ENCODE measurements at places on chromosomes 3 and 15.

DNA sequence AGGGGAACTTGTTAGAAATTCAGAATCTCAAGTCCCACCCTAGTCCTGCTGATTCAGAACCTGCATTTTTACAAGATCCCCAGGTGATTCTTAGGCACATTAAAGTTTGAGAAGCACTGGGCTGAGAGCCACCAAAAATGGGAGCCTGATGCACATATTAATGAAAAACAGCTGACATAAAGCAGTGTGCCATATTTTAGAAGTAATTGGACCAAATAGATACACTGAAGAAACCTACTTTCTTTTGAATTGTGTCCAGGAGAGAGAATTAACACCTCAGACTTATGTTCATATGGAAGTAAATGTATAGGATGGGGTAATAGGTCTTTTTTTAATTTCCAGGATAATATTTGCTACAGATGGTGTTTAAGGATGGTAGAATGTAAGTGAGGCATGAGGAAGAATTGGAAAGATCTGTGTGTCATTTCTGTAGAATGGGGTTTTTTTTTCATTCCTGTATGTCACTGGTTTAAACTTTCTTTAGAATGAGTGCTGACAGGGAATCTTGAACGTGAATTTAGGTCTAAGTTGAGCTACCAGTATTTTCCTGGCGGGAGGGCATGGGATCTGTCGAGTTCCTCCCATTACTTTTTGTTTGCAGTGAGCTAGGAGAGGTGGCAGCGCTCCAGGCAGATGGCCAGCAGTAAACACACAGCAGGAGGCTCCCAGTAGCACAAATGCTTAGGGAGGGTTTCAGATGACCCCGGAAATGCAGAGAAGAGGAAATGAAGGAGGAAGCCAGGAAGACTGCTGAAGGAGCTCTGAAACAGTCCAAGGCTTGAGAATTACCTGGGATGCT is 185.6 kb downstream of the PLCL2 start:
- DNase-seq, result no peak

GRCh38 chr3:12143949-12144504 is 14.7 kb downstream of the TIMP4 start:
- DNase-seq, result no peak

- no peak for DNase-seq
Observed at GRCh38 chr15:97708252-97708651, 252.3 kb upstream of the ARRDC4 start.

DNA sequence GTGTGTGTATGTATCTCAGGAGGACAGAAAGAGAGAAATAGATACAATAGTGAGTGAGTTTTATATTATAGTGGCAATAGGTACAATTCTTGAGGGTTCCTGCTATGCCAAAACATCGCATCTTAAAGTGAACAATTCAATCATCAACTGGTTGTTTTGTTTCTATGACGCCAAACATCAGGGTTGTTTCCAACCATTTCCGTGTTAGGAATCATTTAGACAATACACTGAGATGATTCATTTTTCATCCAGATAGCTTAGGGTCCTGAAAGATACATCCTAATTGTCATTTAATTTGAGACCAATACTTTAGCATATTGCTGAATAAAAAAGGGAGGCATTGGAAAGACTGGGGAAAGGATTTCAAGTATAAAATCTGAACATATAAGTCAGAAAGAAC is 472.2 kb downstream of the MCTP2 start:
- no peak for DNase-seq

GRCh38 chr3:144151983-144152382 is 180.4 kb downstream of the DIPK2A start:
- DNase-seq, result no peak

- DNase-seq, result no peak
Observed at GRCh38 chr3:20406611-20407011, 220.6 kb upstream of the SGO1 start.

DNA sequence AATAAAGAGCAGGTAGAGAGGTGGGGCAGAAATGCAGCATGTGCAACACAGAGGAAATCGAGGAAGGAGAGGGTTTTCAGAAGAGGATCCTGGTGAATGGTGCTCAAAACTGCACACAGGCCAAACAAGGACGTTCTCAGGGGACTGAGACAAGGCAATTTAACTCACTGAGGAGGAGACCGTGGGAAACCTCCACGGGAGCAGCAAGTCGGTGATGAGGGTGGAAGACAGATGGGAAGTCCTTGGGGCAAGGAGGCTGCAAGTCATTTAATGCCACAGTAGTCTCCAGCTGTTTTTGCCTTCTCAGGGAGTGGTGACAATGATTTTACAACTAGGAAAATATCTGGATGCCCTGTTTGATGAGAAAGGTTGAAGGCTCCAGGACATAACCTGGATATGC is 11.5 kb upstream of the PDIA5 start:
- no peak for DNase-seq

DNA sequence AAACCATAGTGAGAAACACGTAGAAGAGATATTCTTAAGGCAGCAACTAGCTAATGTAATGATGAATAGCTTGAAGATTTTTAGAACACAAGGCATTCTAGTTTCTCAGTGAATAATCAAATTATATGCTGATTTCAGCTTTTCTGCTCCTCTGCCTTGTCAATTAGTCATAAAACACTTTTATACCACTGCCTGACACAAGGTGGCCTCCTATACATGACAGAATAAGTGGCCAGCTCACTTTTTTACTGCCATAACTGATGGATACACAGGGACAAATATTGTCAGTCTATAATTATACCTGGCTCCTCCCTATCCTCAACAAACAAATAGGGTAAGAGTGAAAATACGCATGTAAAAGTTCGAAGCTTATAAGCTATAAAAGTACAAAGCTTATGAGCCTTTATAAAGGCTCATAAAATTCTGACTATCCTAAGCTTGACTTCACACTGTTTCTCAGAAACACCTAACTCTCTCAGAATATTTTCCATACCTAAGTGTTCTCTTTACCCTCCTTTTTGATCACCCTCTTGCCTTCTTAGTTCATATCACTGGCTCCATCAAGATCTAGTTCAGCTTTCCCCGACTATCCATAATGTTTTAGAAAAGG is 81.6 kb downstream of the HERC1 start:
- no peak for DNase-seq

DNA sequence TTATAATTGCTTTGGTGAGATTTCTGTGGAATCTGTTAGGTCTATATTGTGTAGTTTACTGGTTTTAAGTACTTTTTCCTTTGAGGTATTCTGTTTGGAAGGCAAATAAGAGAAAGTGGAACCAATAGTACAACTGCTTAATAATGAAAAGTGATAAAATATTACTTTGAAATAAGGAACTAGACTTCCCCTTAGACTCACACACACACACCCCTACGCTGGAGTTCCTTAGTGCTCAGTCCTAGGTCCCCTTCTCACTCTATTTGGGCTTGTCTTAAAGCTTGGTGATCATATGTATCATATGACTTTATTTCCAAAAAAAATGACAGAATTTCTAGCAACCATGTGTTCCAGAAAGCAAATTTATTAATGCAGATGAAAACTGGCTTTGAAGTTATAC is 494.0 kb upstream of the TGFBR2 start:
- DNase-seq, result no peak

GRCh38 chr3:134976948-134977347 is 181.9 kb downstream of the EPHB1 start:
- DNase-seq, result no peak

GRCh38 chr15:101258238-101259144 is 6.6 kb upstream of the CHSY1 start:
- peak; percentile 40 for DNase-seq

- DNase-seq, result no peak
Observed at GRCh38 chr3:195921334-195921791, 13.0 kb upstream of the TNK2 start.

GRCh38 chr3:15794842-15795650 is 2.7 kb downstream of the ANKRD28 start:
- no peak for DNase-seq

- no peak for DNase-seq
Observed at GRCh38 chr3:151347432-151347831, 18.1 kb upstream of the P2RY13 start.

GRCh38 chr15:37767841-37768455 is 166.5 kb upstream of the TMCO5A start:
- no peak for DNase-seq

DNA sequence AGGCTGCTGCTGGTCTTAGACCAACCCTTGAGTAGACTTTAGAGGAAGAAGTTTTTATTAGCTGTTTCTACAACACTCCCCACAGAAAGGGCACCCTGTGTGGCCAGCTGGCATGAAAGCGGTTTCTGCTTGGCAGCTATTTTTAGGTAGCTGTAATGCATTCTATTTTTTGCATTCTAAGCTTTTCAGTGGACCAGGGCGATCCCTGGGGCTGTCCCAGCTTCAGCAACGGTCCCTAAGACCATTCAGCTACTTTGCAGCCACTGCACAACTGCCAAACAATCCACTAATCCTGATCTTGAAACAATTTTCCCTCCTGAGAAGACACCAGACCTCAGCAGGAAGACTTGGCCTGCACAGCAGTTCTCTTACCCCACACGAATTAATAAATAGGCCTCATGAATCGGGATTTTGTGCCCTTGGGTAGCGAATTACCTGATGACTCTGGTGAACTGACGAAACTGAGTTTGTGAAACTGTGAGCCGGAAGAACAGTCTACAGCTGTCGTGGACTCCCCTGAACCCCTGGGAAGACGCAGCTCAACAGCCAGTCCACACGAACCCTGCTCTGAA is 14.6 kb upstream of the TFRC start:
- no peak for DNase-seq

GRCh38 chr3:39350714-39351113 is 21.2 kb downstream of the CCR8 start:
- DNase-seq, result no peak

DNA sequence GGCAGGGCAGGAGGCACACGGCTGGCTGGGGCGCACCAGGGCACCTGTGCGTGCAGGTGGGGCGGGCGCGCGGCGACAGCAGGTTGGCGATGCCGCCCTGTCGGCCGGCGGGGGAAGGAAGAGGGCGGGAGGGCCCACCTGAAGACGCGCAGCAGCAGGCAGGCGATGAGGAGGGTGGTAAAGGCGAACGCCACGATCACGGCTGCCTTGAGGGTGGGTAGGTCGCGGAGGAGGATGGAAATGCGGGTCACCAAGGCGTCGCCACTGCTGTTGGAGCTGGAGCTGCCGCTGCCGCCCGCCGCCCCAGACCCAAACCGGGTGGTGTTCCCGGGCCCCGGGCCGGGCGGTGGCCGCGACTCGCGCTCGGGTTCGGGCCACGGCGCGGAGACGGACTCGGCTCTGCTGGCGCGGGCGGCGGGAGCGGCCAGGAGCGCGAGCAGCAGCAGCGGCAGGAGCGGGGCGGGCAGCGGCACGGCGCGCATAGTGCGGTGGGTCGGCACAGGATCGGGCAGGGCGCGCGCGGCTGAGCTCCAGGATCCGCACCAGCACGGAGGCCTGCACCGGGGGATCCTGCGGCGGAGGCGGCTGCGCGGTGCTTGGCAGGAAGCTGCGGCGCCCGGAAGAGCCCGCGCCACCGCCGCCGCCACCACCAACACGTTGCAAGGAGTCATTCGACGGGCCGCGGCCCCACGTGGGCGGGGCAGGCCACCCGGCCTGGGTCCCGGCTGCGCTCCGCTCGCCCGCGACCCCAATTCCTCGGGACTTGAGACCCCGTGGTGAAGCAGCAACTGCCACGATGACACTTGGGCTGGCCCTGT is at the start of gene FAM174B:
Gene FAM174B, minus strand, starts transcription at position 598 of the 818 bp plus-strand sequence.
- no peak for DNase-seq

GRCh38 chr15:59174151-59174834 is 32.4 kb upstream of the LDHAL6B start:
- DNase-seq, result no peak

- DNase-seq, result peak; percentile 67
Observed at GRCh38 chr3:44584646-44585501, at the start of gene ZNF660. TSS of gene ZNF660 (plus strand) at chr3:44584964. CDS start at chr3:44594194, 9,230 bp downstream.

Data from NCI-H1930 (cell line).